Activated naive CD4-positive, alpha-beta T cell (primary cell): ENCODE measurements at places on chromosomes 5 and 9.

DNA sequence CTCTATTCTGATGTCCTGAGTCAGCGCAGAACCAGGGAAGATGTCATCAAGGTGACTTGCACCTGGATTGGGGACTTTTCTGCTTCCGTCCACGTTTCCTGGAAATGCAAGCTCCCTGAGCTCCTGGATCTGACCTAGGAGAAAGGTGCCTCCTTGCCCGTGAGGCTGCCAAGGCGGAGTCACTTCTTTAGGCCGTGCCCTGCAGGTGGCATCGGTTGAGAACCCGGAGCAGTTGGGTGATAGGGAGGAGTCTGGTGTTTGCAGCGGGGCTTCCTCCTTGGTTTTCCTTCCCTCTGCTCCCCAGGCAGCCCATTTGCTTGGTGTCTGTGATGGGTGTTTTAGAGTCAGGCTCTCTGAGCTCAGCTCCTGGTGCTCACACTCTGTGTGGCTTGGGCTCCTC, 15.2 kb downstream of the NANS start:
- DNase-seq, result no peak

DNA sequence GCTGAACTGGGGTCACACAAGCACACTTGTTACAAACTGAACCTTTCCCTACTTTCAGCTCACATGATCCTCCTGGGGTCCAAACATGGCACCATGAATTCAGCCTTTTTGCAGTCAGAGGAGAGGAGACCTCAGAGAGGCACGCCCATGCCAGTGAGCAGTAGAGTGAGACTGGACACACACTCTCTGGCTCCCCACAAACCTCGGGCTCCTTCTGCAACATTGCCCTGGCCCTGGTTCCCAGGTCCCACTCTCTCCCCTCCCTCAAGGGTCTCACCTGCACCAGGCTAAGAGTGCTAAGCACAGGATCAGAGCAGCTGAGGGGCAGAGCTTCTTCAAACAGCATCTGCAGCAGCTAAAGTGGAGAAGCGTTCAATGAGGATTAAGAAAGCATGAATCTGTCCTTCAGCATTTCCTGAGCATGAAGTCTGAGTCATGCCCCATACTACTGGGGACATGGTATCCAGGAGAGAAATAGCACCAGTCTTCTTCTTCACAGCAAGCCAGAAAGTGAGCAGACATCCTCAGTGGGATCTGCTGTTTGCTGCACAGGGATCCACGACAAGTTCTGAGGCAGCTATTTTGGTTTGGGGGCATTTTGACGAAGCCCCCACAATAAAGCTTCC, 27.2 kb downstream of the SLC35A4 start:
- DNase-seq, result no peak

GRCh38 chr5:113742176-113742575, 228.7 kb downstream of the YTHDC2 start:
- no peak for DNase-seq

GRCh38 chr5:14356305-14356704, 213.2 kb downstream of the TRIO start:
- no peak for DNase-seq

DNA sequence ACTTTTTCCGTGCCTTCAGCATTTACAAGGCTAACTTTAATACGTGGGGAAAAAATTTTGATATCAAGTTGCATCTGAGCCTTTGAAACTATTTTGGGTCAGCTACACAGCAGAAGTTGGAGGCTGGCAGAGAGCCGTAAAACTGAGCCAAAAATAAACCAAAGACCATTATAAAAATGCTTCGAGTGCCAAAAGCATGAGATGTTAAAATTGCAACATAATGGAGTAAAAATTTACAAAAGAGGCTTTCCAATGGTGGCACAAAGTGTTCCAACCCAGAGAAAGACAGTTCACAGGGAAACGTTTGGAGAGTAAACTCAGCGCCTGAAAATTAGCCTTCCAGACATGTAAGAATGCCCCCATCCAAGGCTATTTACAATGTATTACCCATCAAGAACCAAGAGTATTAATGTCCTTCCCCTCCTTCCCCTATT, 190.3 kb downstream of the TLE1 start:
- no peak for DNase-seq

- no peak for DNase-seq
Measured at GRCh38 chr5:143729334-143729946, 82.5 kb upstream of the HMHB1 start.

DNA sequence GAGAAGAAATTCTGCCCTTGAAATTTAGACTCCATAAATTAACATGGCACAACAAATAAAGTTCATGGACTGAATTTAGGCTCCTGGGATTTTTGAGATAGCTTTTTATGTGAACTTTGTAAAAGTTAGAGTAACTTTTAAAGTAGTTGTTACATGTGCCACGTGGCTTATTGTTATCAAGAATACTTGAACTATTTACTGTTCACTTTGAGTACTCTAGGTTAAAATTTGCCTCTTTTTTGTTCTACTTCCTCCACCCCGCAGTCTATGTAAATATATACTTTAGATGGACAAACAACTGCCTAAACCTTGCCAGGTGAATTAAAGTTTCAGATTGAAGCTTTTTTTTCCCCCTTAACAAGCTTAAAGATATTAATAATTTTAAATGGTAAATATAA, 457.9 kb downstream of the RAB3C start:
- no peak for DNase-seq

DNA sequence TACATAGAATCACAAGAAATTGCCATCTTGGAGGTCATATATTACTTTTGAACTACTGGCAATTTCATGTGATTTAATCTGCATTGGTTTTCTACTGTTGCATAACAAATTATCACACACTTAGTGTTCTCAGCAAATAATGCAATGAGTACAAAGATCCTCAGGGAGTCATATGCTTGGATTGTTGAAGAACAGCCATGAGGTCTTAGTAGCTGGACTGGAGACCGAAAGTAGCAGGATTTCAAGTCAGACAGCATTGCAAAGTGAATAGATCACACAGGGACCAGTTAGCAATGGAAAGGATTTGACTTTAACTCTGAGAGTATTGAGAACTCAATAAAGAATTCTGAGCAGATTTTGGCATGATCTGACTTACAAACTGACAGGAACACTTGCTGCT, 32.2 kb upstream of the FRMD3 start:
- no peak for DNase-seq

- no peak for DNase-seq
Measured at GRCh38 chr9:133230093-133230492, 21.0 kb upstream of the OBP2B start.

GRCh38 chr5:163772644-163773043, 267.2 kb downstream of the MAT2B start:
- DNase-seq, result no peak

- no peak for DNase-seq
Measured at GRCh38 chr9:73714294-73714693, 562.6 kb downstream of the ANXA1 start.

GRCh38 chr5:139494832-139495231, 12.3 kb upstream of the STING1 start:
- no peak for DNase-seq

DNA sequence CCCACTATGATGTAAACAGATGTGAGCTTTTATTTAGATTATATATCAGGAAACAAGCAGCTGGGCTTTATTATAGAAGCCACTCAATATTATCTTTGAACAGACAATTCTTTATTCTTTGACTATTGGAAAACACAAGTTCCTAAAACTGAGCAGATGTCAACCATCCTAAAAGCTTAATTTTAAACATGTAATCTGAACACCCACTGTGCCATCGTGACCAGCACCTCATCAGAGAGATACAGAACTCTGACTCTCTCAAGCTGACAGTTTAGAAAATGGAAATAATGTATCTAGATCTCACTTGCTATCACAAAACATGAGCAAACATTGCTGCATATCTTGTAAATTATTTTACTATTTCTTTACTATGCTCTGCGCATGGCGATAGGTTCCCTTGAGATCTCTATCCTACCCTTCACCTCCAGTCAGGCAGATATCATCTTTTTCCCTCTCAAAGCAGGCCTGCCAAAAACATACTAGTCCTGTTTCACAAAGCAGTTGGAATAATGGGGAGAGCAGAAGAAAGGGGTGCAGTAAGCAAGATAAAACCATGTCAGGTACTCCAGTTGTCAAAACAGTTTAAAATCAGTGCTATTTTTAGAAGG, 151.0 kb downstream of the KIAA0825 start:
- no peak for DNase-seq

- DNase-seq, result no peak
Measured at GRCh38 chr9:122445155-122445749, 32.5 kb downstream of the OR1J1 start.

DNA sequence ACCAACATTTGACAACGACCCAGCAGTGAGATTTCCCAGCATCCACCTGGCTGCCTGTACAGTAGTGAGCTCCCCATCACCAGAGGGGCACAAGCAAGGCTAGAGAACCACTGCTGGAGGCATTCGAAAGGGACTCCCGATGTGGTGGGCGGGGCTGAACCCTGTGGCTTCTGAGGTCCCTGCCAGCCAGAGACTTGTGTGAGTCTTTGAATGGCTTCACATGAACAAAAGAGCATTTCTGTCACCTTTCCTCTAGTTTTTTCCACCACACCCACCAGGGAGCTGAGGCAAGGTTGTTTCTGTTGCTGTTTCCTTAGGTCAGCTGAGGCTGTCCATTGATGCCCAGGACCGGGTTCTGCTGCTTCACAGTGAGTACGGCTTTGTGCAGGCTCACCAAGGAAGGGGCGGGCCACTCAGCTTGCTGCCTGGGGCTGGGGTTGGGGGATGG, 15.7 kb downstream of the RGS3 start:
- DNase-seq, result no peak

GRCh38 chr5:91024727-91025126, 358.4 kb downstream of the ARRDC3 start:
- no peak for DNase-seq

- DNase-seq, result no peak
Measured at GRCh38 chr5:50653946-50654345, 12.5 kb upstream of the PARP8 start.

- no peak for DNase-seq
Measured at GRCh38 chr5:868428-869135, 17.8 kb upstream of the ZDHHC11 start.

- DNase-seq, result no peak
Measured at GRCh38 chr9:29875547-29875946, 2302.3 kb upstream of the C9orf72 start.

- DNase-seq, result no peak
Measured at GRCh38 chr9:125649315-125649714, 57.7 kb downstream of the MAPKAP1 start.

DNA sequence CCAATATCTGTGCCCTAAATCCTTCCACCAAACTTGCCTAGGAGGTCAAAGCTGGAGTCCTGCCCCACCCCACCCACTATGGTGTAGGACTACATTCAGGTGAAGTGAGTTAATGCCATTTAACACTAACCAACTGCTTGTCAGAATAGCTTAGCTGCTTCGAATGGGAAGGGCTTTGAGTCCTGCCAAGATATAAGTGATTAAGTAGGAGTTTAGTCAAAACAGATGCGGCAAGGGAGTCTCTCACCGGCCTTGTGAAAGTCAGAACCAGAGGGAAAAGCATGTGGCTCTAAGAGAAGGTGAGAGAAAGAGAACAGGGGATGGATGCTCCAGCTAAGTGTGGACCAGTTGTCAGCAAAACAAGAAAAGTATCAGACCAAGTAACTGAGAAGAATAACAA, 132.6 kb downstream of the SPOCK1 start:
- DNase-seq, result no peak

DNA sequence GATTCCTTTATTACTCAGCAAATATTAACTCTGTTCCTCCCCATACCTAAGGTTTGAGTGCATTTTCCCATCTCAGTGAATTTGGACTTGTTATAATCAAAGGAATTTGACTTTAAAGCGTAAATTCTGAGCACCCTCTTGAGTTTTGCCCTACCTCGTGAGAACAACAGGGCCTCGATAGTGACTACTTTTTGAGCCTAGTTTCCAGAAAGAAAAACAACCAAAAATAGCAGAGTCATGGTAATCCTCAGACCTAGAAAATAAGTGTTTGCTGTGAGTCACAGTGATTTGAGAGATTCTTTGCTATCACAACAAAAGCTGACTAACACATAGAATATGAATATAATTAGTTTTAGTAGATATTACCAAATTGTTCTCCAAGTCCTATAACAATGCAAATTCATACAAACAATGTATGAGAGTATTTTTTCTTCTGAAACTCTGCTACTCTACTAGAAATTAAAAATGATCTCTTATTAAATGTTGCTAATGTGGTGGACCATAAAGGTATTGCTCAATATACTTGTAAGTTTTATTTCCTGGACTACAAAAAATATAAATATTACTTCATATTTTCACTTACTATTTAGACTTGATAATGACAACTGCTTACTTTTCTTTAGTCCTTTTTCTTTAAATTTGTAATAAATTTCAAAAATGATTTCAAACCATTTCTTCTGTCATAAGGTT, 759.7 kb downstream of the BRINP1 start:
- DNase-seq, result no peak

DNA sequence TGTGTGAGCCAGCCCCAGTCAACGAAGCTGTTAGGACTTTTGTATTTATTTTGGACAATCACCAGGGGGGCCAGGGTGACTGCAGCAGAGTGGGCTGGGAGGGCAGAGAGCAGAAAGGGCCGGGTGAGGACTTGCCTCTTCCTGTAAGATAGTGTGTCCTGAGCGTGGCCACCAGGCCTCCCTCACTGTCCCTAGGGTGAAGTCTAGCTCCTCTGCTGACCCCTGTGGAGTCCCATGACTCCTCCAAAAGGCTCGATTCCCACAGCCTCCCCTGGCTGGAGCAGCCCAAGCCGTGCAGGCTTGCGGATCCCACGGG, 147.8 kb downstream of the RXRA start:
- DNase-seq, result no peak

GRCh38 chr9:132049323-132049882, 30.3 kb downstream of the MED27 start:
- no peak for DNase-seq

DNA sequence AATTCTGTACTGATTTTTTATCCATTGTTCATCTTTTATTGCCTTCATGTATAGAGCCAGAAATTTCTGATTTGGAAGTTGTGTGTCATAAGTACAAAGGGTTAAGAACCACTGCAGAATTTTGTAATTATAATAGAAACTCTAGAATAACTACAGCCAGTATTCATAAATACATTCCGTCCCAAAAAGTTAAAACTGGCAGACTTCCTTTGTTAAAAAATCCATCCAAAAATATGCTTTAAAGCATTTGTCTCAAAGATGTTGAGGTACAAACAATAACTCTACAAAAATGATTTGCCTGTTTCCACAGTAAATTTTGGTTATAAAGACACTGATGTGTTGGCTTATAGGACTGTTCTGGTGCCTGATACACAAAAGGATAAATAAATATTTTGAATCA, 436.6 kb downstream of the DTWD2 start:
- DNase-seq, result no peak

GRCh38 chr5:147223948-147224791, 10.7 kb upstream of the STK32A start:
- DNase-seq, result no peak

GRCh38 chr9:113734826-113735225, 141.3 kb upstream of the ZNF618 start:
- no peak for DNase-seq

DNA sequence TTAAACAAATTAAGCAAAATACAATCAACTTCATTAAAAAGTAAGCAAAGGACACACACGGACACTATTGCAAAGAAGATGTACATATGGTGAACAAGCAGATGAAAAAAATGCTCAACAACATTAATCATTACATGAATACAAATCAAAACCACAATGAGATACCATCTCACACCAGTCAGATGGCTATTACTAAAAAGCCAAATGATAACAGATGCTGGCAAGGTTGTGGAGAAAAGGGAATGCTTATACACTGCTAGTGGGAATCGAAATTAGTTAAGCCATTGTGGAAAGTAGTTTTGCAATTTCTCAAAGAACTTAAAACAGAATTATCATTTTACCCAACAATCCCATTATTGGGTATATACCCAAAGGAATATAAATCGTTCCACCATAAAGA, 636.2 kb upstream of the ST8SIA4 start:
- DNase-seq, result no peak

- no peak for DNase-seq
Measured at GRCh38 chr9:406886-407654, 192.4 kb downstream of the DOCK8 start.
